ENCODE measurements at places on chromosomes 7 and 10.
A peak's percentile ranks its signal among the peaks of the same experiment; 100 is the strongest.

DNA sequence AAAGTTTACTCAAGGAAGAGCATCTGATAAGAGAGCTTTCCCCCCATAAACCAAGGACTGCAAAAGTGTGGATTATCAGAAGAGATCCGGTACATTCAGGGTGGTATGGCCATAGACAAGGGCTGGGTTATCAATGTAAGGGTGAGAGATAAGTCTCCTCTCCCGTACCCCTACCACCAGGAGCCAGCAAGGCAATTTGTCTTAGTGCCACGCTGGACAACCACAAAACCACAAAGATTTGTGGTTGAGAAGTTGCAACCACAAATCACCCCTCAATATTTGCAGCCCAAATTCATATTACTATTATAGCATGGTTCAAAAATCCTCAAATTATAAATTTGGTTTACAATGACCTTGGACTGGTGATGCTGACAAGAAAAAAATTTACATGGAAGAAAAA lies 2.3 kb upstream of the ZSCAN25 start:
- no peak for DNase-seq

DNA sequence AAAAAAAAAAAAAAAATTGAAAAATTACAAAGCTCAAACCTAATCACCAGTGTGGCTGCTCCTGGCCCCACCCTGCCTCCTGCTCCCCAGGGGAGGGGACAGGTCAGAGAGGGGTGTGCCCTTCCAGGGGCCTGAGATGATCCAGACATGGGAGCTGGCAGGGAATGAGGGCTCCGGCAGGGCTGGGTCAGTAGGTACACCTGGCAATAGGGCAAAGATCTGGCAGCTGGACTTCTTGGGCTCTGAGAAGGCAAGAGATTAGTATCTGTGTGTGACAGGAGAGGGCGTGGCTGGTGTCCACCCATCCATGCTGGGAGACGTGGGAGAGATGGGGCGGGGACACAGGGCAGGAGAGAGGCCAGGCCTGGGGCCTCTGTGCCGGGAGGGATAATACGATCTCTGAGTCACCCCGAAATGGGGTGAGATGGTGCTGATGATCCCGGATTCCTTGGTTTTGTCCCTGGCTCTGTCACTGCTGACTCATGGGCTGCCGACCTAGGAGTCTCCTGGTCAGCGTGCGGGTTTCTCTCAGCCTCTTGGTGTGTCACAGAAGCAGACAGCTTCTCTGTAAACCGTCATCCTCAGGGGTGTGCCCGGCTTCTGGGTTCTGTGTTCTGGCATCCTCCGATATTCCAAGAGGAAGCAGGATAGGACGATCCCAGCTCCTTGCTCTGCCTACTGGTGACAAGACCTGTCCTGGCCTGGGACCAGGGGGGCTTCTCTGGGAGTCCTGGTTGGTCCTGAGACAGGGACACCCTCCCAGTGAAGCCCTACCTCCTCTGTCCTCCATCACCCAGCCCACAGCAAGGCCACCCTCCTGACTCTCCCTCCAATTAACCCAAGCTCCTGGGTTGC lies 8.2 kb upstream of the CLDN4 start:
- no peak for DNase-seq

DNA sequence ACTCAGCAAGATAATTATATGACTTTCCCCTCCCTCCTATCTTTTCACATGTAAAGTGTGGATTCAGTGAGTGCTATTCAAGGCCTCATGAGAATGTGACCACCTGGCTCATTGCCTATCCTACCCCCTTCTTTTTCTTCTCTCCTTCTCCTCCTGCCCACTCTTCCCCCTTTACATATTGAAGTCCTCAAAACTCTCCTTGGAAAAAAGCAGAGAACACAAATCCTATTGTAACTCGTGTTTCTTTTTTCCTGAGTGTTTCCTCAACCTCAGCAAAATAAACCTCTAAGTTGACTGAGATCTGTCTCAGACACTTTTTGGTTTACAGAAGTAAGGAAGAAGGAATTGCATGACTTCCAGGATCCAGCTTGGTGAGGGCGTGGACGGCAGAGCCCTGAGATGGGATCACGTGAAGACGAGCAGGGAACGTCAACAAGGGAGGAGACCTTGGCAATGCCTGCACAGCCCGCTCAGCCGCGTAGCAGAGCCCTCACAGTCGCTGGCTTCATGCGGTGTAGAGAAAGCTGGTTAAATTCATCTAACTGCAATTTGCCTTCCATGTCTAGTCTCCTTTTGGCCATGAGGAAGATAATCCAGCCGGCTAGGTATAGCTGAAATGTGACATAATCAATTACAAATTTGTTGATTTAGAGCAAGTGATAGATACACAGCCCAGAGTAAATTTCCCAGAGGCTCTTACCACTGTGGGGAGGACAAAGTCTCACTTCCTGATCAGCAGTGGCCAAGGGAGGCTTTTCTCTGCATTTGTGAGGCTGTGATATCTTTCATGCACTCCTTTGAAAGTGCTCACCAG lies 75.7 kb downstream of the LYZL2 start:
- no peak for DNase-seq

- DNase-seq = no peak
These were observed 23.5 kb upstream of the C1QL3 start for GRCh38 chr10:16545116-16545736.

GRCh38 chr7:120842121-120842621 lies 15.8 kb downstream of the TSPAN12 start:
- DNase-seq = no peak

- DNase-seq = no peak
These were observed 51.7 kb downstream of the LAMB1 start for GRCh38 chr7:107951172-107951787.

GRCh38 chr10:103559776-103560175 lies 66.3 kb downstream of the NEURL1 start:
- DNase-seq = no peak

GRCh38 chr10:122089311-122090017 lies 100.5 kb downstream of the TACC2 start:
- no peak for DNase-seq

DNA sequence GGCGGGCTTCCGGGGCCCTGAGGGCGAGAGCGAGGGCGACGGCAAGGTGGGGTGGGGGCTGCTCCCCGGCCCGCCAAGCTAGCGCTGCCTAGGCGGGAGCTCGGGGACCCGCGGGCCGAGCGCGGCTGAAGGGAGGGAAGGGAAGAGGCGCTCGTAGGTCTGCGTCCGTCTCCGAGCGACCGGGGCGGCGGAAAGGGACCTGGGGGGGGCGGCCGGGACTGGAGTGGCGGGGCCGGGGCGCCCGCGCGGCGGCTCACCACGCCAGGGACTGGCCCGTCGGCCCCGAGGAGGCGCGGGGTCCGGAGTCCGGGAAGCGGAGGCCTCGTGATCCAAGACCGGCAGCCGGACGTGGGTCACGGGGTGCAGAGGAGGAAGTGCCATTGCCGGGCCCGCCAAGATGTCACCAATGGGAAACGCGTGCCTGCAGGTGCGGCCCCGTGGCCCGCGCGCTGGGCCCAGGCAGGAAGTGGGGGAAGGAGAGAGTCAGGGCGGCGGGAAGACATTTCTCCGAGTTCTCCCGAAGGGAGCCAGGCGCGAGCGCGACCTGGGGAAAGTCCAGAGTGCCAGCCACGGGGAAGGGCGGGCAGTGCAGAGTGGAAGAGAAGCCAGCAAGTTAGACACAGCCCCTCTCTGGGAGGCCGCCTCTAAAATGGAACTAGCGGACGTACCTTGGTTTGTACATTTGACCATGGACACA lies 11.9 kb downstream of the HNRNPF start:
- DNase-seq = peak; percentile 84

DNA sequence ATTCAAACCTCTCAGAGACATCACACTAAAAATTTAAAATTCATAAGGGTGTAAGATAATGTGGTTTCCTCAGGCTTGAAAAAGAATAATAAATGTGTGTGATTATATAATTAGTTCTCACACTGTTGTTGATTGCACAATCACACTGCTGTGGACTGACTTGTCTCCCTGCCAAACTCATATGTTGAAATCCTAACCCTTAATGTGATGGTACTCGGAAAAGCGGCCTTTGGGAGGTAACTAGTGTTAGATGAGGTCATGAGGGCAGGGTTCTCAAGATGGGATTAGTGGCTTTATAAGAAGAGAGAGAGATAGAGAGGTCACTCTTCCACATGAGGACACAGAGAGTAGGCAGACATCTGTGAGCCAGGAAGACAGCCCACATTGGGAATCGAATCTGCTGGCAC lies 128.5 kb upstream of the COL1A2 start:
- DNase-seq = no peak

DNA sequence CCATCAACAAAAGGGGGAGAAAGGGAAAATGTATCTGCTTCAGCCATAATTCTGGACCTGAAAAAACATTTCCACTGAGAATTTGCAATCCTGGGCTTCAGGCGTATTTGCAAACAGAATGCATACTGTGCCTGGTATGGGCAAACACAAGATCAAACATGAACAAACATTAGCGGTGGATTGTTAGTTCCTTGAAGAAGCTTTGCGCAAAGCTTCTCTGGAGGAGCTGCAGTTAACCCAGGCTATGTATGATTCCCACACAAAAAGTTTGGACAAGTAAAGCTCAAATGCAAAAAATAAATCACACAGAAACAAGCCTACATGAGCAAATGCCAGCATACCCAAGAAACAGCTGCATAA lies 20.4 kb upstream of the HILPDA start:
- no peak for DNase-seq

DNA sequence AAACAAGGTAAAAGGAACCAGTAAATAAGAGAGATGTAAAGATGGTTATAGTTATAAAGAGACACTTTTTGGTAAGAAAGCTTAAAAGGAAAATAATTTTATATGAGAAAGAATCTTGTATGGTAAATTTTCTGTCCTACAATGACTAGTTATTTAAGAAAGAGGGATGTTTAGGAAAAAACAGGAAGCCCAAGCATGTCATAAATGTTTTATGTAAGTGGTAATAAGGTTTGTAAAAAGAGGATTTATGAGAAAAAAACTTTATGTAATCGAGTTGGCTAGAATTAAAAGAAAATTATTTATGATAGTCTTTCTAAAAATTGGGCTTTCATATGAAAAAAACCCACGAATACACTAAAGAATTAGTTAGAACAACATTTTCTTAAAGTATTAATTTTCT lies 34.2 kb upstream of the CREB3L2 start:
- no peak for DNase-seq

GRCh38 chr10:30847199-30847598 lies 184.5 kb downstream of the ZNF438 start:
- DNase-seq = no peak

GRCh38 chr10:71608819-71609768 lies 110.5 kb downstream of the C10orf105 start:
- DNase-seq = peak; percentile 40

GRCh38 chr10:120098232-120098930 lies 205.9 kb downstream of the SEC23IP start:
- no peak for DNase-seq

DNA sequence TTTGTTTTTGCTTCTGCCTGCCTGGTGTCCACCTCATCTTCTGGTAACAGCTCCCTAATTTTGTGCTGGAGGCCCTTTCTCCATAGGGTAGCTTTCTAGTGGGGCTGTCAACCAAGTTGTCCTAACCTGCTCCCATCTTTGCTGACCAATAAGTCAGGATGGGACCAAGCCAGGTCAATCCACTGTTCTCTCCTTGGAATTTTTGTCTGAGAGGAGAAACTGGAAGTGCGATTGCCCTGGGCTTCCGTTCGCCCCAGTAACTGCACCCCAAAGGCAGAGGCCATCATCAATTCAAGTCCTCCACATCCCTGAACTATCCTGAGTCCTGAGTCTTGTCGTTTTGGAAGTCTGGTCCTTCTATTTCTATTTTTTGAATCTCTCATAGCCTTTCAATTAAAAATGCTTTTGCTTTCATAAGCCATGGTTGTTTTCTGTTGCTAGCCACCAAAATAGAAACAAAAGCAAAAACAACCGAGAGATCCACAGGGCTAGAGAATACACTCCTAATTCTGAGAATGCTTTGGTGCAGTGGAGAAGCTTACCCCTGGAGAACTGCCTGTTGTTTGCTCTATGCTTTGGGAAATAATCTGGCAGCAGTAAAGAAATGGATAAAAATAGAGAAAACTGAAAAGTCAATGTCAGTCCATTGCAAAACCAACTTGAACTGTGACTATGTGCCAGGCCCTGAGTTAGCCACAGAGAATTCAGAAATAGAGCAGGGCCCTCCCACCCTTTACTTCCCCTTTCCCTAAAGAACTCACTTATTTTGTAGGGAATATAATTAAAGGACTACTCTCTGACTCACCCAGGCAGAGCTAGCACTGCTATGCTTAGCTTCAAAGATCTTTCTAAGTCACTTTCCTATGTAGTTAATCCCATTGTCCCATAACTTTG lies 368.1 kb downstream of the CXCL12 start:
- DNase-seq = no peak

- peak; percentile 87 for DNase-seq
These were observed at the start of gene KIF5B for GRCh38 chr10:32056136-32057035. Gene KIF5B (minus strand): TSS chr10:32056425. CDS start chr10:32055973, 452 bp downstream.

DNA sequence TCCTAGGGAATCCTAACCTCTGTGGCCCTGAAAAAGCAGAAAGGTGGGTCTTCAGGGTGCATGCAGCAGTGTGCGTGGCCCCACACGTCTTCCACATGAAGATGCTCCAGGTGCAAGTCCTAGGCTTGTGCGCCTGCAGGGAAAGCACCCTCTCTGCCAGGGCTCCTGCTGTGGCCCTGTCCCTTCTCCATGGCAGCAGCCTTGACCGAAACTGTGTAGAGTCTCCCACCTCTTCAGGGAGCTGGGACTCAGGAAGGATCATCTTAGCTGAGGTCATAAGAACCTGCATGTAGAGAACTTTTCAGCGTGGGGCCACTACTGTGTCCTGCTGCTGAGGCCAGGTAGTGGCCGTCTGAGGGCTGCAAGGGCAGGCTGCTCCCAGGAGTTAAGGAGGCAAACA lies 6.3 kb upstream of the CSGALNACT2 start:
- no peak for DNase-seq

DNA sequence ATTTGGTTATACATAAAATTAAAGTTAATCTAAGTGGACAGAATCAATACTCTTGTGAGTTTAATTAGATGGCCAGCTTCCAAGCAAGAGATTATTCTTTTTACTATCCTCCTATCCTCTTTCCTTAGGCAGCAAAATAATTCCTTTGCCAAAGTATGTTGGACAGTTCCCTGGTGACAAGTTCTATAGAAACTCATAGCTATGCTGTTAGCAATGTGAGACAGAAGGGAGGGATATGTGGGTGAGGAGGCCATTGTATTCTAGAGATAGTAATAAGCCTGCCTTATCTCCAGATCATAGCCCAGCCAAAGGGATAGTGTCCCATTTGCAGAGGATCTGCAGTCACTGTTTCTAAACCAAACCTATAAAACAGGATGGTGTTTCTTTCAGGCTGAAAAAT lies 181.6 kb upstream of the HDAC9 start:
- DNase-seq = no peak

GRCh38 chr7:98286093-98286539 lies 4.6 kb downstream of the BRI3 start:
- no peak for DNase-seq
